ENCODE measurements at places on chromosomes 4 and X.

GRCh38 chrX:30906726-30907125 lies 17.7 kb upstream of the TAB3 start:
- no peak for DNase-seq

DNA sequence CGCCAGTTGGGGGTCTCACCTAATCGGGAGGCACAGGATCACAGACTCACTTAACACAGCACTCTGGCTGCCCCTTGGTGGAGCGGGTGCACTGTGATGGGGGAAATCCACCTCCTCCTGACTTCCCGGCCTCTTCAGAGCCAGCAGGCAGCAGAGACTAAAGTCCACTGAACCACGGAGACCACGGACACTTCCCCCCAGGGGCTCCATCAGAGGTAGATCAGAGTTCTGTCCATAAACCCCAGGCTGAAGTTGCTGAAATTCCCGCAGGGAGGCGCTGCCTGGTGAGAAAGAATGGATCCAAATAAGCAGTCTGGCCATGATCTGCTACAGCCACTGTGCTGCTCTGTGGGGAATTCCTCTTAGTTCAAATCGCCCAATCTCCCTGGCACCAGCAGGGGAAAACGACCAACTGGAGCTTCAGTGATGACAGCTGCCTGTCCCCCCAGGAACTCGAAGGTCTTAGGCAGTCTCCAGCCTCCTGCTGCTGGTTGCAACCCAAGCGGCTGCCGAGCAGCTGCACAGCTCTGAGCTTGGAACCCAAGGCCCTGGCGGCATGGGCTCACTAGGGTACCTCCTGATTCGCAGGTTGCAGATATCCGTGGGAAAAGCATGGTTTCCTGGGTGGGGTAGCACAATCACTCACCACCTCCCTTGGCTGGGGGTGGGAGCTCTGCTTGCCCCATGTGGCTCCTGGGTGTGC lies 106.9 kb upstream of the DCAF12L2 start:
- DNase-seq = no peak

DNA sequence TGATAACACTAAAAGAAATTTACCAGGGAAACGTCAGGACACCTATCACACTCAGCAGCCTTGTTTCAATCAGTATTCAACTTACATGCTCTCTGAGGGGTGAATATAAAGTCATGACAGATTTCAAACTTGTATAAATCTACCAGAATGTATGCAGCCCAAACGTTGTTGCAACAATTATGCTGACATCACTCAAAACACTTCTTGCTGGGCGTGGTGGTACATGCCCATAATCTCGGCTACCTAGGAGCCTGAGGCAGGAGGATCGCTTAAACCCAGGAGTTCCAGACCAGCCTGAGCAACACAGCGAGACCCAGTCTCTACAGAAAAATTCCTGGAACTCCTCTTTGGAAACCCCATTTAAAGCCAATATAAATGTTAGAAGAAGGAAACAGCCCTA lies 266.6 kb upstream of the GPC4 start:
- DNase-seq = no peak

GRCh38 chr4:26873391-26874026 lies 12.9 kb downstream of the STIM2 start:
- no peak for DNase-seq

DNA sequence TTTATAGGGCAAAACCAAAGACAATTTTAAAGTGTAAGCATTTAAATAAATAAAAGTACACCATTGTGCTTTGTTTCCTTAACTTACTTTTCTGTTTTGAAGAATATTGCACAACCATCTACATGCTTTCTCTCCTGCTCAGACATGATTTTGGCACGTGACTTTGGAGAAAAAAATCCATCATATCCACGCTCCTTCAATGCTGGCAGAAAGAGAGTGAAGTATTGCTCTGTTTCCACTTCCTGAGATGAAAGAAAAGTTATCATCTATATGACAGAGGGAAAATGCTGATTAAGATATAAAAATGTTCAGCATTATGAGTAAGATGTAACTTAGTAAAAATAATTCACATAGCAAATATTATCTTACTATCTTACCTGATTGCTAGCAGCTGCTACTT lies 77.1 kb downstream of the CNOT6L start:
- no peak for DNase-seq

- no peak for DNase-seq
Measured at GRCh38 chrX:38896724-38897298, 95.6 kb downstream of the MID1IP1 start.

DNA sequence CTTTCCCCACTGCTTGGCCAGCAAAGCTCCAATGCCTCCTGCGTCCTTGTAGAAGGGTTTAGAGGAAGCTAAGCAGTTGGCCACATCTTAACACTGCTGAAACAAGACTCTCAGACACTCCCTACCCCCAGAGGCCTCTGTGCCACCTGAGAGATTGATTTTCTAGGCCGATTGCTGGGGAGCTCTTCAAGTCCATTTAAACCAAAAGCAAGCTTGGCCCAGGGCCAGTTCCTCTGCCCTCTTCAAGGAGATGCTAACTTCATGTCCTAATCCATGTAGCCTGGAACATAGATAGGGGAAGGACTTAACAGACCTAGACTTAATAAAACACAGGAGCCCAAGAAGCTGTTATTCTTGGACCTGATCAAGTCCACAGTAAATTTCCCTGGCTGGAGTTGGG lies 27.2 kb upstream of the FMR1NB start:
- no peak for DNase-seq

GRCh38 chr4:78645853-78646757 lies 94.5 kb downstream of the ANXA3 start:
- peak; percentile 73 for DNase-seq

DNA sequence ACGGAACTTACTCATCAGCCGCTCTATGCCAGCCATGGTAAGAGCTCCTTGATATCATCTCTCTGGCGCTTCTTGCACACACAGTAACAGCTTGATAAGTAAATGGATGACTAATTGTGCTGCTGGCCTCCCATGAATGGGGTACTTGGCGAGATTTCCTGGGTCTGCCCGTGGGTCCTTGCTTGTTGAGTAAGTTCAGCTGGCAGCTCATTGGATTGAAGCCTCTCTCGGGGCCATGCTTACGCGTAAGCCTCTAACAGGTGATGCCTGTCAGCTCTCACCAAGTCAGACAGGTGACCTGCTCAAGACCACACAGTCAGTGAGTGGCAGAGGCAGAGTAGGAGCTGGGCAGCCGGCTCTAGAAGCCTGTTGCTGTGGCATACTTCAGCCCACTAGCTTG lies 7.7 kb downstream of the NSG1 start:
- no peak for DNase-seq

DNA sequence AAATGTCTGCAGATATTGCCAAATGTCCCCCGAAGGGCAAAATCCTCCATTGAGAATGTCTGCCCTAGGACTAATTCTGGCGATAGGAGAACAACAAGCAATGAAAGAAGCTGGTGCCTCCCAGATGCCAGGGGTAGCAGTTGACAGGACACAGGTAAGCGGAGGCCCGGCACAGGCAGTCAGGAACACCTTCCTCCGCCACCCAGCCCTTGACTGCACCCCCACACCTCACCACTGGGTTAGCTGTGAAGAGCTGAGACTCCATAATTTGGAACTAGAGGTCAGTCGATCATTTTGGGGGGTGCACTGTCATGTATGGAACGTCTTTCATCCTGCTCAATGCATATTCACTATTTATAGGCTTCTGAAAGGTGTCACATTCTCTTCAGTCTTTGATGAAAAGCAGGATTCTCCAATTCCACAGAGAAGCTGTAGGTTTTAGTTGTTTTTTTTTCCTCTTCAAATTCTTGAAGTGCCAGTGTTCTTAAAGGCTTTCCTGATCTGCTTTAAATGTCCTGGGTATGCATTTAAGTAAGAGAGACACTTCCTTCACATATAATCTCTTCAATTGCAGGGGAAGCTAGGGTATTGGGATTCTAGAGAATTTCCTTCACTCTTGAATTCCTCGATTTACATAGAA lies 111.6 kb upstream of the ZFP42 start:
- no peak for DNase-seq

- no peak for DNase-seq
Measured at GRCh38 chr4:105147016-105147552, 408 bp downstream of the TET2 start.

GRCh38 chr4:120869613-120870278 lies 52.8 kb downstream of the PRDM5 start:
- no peak for DNase-seq

GRCh38 chr4:7781366-7781765 lies 158.3 kb downstream of the AFAP1 start:
- no peak for DNase-seq

DNA sequence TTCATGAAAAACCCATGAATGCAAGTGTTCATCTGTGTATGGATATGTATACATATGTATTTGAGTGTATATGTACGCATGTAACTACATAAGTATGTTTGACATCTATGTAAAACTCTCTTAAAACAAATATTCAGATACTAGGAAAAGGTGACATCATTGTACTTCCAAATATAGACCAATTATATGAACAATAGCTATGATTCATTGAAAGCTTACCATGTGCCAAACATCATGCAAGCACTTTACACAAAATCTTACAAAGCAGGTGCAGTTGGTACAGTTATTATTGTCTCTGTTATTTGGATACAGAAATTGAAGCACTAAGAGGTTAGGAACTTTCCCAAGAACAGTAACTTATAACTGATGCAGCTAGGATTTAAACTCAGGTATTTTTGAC lies 21.4 kb downstream of the MAGEB17 start:
- DNase-seq = no peak

DNA sequence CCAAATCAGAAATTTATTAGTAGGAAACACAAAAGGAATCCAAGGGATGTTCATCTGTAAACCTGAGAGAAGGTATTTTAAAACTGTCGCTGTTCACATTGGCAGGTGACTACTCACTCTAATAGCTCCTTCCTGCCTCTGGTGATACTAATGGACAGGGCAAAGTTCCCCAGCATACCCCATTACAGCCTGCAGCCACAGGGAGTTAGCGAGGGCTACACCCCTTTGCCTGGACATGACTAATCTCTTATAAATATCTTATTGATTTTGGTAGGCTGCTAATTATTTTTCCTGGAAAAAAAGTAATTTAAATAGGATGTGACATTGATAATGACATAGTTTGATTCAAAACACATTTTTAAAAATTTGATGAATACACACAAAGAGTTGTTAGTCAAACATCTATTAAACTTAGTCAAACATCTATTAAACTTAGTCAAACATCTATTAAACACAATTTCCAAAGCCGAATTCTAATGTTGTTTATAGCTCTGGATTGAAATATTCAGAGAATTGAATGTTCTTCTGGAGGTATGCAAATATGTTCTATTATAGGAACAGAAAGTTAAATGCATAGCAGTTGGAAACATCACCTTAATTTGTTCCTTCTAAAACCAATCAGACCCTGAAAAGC lies 83.0 kb upstream of the CBR4 start:
- DNase-seq = no peak

DNA sequence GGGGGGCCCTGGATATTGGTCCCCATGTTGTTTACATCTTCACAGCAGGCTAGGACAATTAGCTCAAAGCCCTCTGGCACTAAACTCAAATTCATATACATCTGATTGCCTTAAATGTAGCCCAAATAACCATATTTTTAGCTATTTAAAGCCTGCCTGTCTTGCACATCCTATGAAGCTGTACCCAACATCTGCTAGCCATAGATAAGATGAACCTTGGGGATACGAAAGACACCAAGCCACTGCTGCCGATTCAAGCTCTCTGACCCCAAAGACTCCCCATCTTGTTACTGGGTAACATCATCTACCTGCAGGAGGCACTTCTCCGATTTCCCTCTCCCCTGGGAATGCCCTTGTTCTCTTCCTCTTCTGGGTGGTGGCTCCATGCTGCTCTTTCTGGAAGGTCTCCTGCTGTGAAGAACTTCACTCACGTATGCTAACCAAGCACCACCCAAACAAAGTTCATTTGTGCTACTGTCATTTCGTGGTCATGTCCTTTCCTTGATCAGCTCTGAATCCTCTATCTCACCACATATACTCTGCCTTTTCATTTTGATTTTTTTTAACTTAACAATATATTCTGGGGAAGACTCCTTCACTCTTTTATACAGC lies 107.7 kb upstream of the ATXN3L start:
- DNase-seq = no peak

- no peak for DNase-seq
Measured at GRCh38 chrX:57285001-57285400, 1.5 kb upstream of the FAAH2 start.

All from AG04449 (cell line).